Activated CD4-positive, alpha-beta T cell treated with anti-CD3 and anti-CD28 coated beads, Interleukin-2, amount 10 ng/mL, durations not matched to agents 7 days and 5 days (primary cell): ENCODE measurements at places on chromosomes 6 and 20.

DNA sequence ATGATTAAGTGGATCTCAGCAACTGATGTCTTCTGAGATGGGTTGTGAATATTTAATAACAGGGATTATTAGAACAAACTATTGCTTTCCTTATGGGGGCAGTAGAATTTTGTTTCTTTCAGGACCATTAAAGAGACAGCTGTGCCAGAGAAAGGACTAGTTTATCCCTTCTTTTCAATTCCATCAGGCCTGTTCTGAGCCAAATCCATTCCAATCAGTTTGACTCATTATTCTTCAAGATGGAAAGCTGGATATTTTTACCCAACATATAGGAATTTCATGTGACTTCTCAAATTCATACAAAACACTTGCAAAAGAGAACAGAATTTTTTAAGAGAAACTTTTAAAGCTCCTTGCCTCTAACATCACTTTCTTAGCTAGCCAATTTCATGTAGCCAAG, 722.0 kb upstream of the FLRT3 start:
- DNase-seq: no peak

GRCh38 chr6:109236115-109237076, 141.1 kb downstream of the CEP57L1 start:
- DNase-seq: peak; percentile 40

GRCh38 chr6:126127659-126128058, 141.3 kb downstream of the TRMT11 start:
- DNase-seq: no peak

DNA sequence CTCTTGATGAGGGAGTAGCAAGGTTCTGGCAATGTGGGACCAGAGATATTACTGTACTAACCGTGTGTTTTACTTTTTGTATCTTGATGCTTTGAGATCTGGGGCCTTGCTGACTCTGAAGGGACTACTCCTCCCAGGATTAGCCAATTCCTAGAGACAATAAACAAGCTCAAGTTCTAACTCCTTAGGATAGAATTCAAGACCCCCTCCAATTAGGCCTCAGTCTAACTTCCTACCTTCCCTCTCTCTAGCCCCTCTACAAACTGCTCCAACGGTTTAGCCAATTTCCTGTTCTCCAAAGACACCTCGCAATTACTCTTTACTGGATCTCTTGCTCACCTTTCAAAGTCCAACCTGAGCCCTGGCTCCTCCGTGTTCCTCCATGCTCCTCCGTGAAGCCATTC, 158.7 kb upstream of the JARID2 start:
- DNase-seq: no peak

- peak; percentile 60 for DNase-seq
Observed at GRCh38 chr6:43021270-43022047, at the start of gene RRP36. Gene RRP36 (plus strand): TSS chr6:43021623. CDS start chr6:43021655, 32 bp downstream.

DNA sequence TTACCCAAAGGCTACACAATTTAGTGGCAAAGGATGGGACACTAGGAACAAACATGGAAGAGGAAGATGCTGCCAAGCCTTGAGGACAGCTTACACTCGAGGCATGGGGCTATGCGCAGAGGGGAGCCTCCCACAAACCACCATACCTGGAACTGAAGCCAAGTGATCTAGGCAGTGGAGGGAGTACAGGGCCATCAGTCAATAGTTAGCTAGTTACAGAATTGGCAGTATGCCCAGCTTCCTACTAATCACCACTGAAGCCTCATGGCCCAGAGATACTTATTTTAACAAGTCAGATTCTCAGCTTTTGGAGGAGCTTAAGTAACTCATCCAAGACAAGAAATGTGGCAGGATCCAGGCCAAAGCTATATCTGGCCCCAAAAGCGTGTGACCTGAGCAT, 226.6 kb upstream of the MOCS1 start:
- no peak for DNase-seq

DNA sequence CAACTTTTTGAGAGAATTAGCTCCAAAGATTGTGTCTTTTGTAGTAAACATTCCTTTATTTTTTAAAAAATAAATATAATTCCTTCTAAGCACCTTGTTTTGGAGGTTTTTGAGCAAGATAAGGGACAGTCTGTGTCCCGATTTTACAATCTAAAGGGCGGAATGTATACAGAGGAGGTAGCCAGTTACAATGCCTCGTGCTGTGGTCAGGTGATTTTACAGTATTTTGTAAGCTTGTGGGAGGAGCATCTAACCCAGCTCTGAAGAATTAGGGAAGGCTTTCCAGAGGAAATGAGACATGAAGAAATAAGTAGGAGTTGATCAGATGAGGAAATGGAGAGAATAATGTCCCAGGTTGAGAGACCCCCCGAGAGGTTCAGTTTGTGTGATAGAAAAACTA, 1.3 kb downstream of the HINT3 start:
- DNase-seq: no peak

DNA sequence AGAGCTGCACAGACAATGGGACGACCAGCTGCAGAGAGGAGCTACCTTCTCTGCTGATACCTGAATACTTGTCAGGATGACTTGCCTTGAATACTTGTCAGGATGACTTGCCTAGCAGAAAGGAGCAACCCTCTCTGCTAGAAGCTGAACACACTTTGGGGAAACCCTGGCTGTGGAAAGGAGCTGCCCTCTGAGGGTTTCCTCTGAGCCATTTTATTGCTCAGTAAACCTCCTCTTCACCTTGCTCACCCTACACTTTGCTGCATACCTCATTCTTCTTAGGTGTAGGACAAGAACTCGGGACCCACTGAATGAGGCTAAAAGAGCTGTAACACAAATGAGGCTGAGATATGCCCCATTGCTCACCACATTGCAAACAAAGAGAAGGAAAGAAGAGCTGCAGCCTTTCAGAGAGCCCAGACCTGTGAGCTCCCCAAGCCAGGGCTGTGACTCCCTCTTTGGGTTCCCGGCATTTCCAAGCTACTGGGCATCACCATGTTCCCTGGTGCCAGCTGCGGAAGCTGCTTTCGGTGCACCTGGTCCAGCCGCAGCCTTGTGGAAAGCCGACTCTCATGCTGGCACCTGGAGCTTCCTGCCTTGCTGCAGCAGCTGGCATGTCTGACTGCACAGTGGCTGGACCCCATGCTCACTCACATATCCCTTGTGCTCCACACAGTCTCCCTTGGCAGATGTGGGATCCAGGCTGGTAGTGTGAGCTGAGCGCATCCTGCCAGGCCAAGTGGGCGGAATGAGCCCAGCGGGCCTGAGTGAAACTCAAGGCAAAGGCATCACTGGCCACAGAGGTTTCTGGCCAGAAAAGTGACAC, 106.7 kb upstream of the AHI1 start:
- no peak for DNase-seq

- peak; percentile 40 for DNase-seq
Observed at GRCh38 chr20:32482442-32483261, 102.5 kb downstream of the NOL4L start.

GRCh38 chr20:22511943-22512910, 72.1 kb downstream of the FOXA2 start:
- DNase-seq: no peak

DNA sequence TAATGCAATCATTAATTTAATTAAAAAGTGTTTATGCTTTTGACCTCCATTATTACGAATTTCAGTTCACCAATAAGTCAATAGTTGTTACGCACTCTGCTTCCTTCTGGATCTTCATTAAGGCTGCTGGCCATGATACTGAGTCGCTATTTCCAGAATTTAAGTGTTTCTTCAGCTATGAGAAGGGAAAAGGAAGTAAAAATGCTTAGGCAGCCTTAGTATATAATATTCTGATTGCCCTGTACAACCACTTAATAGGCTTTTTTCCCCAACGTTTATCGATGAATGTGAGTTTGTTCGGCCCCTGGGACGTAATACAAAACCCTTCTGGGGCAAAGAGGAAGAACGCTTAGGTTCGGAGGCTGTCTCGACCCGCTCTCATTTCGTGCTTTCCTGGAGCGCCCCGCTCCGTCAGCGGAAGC, 644 bp downstream of the OARD1 start:
- DNase-seq: no peak

GRCh38 chr6:6085928-6086668, 79.4 kb upstream of the NRN1 start:
- DNase-seq: no peak

DNA sequence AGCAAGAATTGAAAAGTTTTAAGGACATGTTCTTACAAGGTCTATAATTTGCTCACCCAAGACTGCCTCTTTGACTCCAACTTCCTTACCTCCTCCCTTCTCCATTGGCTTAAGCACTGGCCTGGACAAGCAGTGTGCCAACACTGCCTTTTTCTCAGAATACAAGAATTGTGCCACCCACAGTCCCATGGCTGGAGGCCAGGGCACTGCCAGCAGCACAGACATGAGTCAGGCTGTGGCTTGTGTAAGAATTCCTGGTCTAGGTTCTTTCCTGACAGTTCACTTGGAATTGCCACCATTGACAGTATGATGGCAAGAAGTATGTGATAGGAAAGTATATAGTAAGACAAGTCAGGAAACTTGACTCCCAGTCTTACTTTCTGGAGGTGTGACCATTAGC, 202.7 kb upstream of the MARCKS start:
- no peak for DNase-seq

DNA sequence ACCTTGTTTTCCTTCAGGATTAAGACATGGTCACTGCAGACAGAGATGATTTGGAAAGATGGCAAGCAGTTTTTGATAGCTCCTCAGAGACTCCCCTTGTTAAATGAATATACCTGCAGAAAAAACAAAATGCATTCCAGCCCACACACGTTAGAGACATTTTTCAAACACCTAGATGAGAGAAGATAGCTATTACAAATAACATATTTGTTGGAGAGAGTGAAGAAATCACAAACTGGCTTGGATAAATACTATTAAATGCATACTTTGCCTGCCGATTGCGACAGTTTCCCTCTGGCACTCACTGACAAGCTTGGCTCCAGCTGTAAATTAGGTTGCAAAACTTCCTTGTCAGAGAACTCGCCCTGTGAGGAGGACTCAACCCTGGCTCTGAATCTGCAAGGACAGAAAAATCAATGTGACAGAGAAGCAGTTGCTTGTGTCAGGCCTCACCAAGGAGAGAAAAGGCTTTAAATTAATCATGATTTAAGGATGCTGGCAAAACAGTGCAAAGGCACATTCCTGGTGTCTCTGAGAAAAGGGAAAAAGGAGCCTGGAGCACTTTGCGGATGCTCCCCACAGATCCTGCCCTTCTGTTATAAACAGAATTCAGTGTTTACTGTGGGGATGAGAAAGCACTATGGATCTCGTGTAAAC, 423.7 kb upstream of the MARCKS start:
- no peak for DNase-seq

DNA sequence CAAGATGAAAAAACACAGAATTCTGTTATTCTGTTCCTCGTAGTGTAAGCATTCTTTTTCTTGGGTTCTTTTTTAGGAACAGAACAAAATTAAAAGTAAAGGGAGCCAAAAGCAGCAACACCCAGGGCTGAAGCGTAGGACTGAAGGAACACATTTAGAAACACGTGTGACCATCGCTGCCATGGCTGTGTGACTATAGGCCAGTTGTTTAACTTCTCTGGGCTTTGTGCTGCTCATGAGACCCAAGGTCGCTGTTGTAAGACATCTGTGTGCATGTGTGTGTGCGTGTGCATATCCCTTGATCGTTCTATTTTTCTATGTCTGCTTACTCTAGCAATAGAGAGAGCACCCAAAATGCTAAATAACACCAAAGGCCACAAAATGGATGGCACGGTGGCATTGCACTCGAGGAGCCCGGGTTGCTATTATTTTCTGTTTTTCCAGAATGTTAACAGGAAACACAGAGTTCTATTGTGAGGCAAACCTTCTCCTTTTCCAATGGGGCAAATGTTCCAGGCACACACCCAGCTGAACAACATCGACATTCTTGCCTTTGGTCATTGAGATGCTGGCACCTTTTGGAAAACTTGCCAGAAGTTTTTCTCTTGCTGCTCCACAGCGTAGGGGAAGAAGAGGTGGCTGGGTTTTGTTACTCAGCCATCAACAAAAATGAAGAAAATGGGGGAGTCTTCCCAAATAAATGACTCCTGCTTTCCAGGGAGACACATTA, 267.8 kb upstream of the ECI2 start:
- no peak for DNase-seq

- DNase-seq: no peak
Observed at GRCh38 chr6:141117874-141118273, 1014.9 kb upstream of the GJE1 start.

- no peak for DNase-seq
Observed at GRCh38 chr6:170258407-170258806, 32.5 kb downstream of the DLL1 start.

DNA sequence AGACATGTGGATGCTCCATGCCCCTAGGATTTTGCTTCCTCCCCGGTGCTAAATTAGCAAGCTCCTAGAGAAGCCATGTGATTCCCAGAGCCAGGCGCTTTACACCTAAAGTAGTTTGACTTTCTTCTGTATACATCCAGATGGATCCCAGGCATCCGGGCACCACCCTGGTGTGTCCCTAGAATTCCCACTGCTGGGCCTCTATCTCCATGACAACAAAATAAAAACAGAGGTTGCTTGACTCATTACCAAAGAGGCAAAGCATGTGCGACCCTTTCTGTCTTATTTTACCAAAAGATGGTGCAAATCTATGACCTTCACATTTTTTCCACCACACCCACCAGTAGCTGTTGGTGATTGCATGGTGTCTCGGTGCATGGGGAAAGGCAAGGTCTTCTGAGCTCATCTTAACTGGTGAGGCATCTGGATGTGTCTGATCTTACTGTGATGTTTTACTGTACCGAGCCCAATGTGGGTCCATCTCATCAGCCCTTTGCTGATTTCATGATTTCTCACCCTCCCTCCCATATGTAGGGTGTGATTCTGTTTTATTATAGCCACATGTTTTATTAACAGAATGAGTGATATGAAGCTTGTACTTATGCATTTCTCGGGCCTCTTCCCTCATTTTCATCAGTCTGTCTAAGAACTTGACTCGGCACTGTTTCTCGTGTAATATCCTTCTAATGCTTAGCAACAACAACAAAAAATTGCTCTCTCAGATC, 27.4 kb upstream of the VAPB start:
- DNase-seq: no peak

GRCh38 chr6:117992856-117993255, 85.8 kb downstream of the SLC35F1 start:
- no peak for DNase-seq

- no peak for DNase-seq
Observed at GRCh38 chr6:5680095-5680494, 326.6 kb downstream of the NRN1 start.

DNA sequence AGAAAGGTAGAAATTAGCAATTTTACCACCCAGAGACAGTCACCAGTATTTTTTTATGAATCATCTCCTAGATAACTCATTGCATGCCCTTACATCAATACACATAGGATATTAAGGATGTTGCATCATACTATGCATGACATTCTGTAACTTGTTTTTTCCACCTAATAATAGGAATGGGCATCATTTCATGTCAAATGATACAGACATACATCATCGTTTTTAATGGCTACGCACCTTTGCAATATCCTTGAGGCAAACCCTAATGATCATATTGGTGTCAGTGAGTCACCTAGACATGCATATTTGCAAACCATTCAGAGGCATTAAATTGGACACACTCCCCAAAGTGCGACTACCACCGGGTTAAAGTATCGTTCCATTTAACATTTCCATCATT, 309.7 kb upstream of the AGPAT4 start:
- DNase-seq: no peak

GRCh38 chr6:165800337-165800736, 137.3 kb upstream of the PDE10A start:
- no peak for DNase-seq

GRCh38 chr6:47788498-47788884, 6.7 kb downstream of the OPN5 start:
- DNase-seq: no peak
